Fibroblast of upper back skin (primary cell): ENCODE measurements at places on chromosomes 5 and 9.

DNA sequence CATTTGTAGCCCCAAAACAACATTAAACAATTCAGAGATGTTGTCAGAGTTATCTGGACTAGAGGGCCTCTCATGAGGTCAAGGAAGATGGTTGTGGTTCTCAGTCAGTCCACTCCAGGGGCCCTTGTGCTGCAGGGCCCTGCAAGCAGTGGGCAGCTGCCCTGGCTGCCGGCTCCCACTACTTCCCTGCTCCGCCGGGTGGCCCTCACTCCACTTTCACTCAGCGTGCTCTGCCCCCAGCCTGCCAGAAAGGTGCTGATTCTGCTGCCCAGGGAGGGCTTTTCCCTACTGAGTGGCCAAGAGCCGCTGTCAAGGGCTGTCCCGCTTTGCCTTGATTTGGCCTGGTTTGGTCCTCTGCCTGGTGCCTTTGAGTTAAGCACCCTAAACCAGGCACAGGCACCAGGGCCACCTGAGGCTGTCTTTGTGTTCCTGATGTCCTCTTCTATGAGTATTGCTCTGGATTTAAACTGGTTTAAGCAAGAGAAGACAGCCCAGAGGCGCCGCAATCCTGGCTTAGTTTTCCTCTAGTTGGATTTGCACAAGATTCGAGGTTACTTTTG lies 117.2 kb downstream of the GADD45G start:
- DNase-seq: no peak

- DNase-seq: no peak
Observed at GRCh38 chr5:169071-169727, 22.1 kb upstream of the LRRC14B start.

DNA sequence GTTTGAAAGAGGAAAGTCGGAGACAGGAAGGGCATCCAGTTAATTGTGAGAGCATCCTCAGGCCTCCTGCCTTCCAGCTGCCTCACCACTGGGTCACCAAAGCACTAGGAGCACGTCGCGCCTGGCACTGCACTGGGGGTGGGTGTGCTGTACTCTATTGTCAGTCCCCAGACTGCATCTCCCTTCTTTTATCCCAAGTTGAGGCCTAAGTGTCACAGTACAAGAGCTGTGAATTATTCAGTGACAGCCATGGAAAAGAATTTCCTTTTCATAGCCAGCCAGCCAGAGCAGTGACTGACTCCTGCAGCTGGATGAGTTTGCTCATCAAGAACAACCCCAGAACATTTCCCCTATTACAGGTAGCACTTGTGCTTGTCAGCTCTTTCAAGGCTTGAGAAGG lies 16.3 kb downstream of the CLTA start:
- DNase-seq: peak; percentile 20

- DNase-seq: peak; percentile 74
Observed at GRCh38 chr5:9437741-9438240, 108.1 kb downstream of the SEMA5A start.

GRCh38 chr5:131747180-131748105 lies 49.4 kb downstream of the FNIP1 start:
- DNase-seq: peak; percentile 45

GRCh38 chr9:130262771-130263170 lies 2.8 kb upstream of the HMCN2 start:
- DNase-seq: no peak

- DNase-seq: no peak
Observed at GRCh38 chr5:167096816-167097215, 1194.6 kb upstream of the WWC1 start.

GRCh38 chr5:1899201-1899600 lies 16.5 kb upstream of the IRX4 start:
- DNase-seq: no peak

DNA sequence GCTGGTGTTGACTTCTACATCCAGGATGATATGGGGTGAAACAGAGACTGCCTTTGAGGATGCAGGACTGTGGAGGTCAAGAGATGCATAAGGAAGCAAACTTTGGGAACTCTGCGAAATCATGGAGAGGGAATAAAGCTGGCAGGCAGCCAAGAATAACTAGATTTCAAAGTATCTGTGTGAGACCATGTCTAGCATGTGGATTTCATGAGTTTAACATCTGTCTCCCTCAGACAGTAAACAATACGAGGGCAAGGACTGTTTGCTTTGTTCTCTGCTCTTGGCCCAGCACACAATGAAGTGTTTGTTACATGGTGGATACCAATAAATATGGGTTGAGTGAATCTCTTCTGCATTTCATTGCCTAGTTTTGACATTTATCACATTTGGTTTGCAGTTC lies 71.3 kb downstream of the RASEF start:
- no peak for DNase-seq

DNA sequence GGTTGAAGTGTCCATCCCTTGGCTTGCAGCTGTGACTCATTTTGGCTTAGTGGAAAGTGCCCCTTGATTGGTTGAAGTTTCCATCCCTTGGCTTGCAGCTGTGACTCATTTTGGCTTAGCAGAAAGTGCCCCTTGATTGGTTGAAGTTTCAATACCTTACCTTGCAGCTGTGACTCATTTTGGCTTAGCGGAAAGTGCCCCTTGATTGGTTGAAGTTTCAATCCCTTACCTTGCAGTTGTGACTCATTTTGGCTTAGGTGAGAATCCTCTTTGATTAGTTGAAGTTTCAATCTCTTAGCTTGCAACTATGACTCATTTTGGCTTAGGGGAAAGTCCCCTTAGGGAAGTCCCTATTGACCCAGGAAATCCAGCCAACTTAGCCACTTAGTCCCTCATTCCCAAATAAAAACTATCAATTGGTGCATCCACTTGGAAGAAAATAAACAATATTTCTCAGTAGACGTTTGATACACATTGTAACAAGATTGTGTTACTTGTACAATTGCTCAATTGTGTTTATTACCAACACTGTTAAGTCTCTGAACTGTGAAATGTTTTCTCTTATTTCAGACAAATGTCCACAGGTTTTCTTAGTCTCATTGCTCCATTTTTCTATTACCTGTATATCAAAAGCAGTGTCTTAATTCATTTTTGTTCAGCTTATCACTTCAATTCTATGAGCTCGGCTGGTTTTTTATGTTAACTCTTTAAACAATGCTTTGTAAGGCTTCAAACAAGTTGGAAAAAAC lies 2308.8 kb upstream of the ACO1 start:
- DNase-seq: no peak

GRCh38 chr5:136811551-136811950 lies 446.2 kb upstream of the TRPC7 start:
- peak; percentile 92 for DNase-seq

DNA sequence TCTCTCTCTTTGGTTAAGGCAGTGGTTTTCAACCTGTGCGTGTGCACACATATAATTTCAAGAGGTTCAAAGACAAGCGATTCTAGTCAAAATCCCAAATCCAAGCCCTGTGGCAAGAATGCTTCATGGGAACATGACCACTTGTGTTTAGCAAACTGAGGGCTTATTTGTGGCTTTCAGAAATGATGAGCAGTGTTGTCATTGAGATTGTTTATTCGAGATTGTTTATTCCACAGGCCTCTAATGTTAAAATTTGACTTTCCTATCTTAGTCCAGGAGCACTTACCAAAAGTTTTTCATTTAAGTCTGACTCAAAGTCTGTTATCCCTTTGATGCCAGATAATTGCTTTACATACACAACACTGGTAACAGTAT lies 111.1 kb upstream of the ELL2 start:
- no peak for DNase-seq
